Fibroblast of lung (primary cell): ENCODE measurements at places on chromosomes 12 and 14. TPM values are rescaled to one million over a fixed set of nuclear protein-coding genes. Genes with fewer than 3 reads are reported as not detected.

- DNase-seq: no peak
Observed at GRCh38 chr12:130880411-130880885, 8.6 kb downstream of the RAN start.

GRCh38 chr12:115312901-115313300, 628.9 kb upstream of the TBX3 start:
- no peak for DNase-seq

DNA sequence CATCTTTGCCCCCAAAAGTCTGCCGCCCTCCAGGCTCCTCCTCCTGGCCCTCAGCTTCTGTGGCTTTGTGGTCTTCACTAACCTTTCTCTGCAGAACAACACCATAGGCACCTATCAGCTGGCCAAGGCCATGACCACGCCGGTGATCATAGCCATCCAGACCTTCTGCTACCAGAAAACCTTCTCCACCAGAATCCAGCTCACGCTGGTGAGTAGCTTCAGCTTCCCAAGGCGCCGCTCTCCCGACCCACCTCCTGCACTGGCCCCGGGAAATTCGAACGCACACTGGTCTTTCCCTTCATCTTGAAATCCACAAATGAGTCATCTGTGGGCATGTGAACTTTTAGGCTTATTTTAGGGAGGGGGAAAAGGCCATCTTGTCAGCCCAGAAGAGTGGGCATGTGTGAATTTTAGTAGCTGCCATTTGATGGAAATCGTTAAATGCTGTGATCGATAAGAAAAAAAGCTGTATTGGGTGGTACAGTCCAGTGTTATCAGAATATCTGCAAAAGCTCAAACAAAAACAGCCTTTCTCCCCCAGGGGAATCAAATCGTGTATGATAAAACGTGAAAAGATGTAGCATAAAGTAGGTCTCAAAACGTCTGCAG, 700 bp downstream of the SLC35E3 start:
- peak; percentile 70 for DNase-seq

- DNase-seq: no peak
Observed at GRCh38 chr14:78028471-78028870, 141.7 kb upstream of the NRXN3 start.

DNA sequence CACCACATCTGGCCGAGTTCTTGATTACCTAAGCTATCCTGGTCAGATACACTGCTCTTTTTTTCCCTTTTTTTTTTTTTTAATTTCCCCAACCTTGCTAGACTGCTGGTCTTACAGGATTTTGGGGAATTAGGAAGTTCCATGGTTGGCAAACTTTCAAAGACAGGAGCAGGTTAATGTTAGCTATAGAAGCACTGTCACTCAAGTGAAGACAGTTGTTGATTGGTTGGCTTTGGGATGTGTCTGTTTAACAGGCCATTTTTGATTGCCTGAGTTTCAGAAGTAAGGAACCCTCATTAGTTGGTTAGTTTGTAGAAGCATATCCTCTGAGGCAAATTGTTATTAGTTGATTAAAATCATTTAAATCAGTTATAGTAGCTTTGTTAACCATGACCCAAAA, 36.8 kb downstream of the RAP1B start:
- DNase-seq: no peak

- DNase-seq: peak; percentile 70
Observed at GRCh38 chr14:81400202-81400678, at the start of gene STON2. TSS of gene STON2 (minus strand) at chr14:81400324. CDS start at chr14:81398382, 1,942 bp downstream.

- peak; percentile 76 for DNase-seq
Observed at GRCh38 chr12:88753066-88753465, 172.8 kb upstream of the KITLG start.

- DNase-seq: no peak
Observed at GRCh38 chr12:102033991-102034745, 27.6 kb downstream of the WASHC3 start.

DNA sequence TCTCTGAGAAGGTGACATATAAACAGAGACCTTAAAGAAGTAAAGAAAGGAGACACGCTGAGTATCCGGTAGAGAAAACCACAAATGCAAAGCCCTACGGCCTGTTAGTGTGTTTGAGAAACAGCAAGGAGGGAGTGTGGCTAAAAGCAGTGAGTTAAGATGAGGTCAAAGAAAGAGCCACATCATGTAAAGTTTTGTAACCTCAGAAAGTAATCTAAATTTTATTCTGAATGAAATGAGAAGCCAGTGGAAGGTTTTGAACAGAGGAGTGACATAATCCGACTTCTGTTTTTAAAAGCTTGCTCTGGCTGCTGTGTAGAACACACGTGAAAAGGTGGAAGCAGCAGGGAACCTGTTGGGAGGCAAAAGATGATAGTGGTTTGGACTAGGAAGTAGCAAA, 32.6 kb downstream of the PPP2R5E start:
- DNase-seq: peak; percentile 64

DNA sequence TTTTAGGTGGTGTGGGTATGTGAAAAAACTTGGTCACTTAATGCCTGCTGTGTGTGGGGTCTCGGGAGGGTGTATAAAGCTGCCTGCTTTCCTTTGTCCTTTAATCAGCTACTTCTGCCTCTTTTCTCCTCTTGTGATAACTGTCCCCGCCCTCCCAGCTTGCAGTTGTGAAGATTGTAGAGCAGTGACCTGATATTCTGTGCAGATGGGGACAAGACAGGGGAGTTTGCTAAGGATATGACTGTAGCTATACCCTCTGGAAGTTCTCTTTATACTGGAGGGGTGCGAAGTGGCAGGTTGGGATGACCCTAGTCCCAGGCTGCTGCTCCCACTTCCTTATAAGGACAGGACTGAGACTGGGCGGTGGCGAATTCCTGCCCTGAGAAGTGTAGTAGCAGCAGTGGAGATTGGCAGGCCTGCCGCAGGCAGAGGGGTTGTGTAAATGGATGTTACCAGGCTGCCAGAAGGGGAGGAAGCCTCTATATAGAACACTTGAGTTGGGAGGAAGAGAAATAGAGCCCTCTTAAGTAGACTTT, 835 bp downstream of the MYL6 start:
- peak; percentile 89 for DNase-seq

- no peak for DNase-seq
Observed at GRCh38 chr14:22565391-22565945, 23.6 kb downstream of the DAD1 start.

- peak; percentile 66 for DNase-seq
Observed at GRCh38 chr12:119678459-119678858, 10.5 kb downstream of the PRKAB1 start.

The CRIP1 gene
- total RNA-seq: 1.3 and 3.0 TPM in 2 replicates

The NUAK1 gene
- 4.6 and 5.1 TPM in 2 replicates for total RNA-seq

The SLC2A14 gene
- total RNA-seq: under 0.01 and 0.17 TPM in 2 replicates

The ANAPC7 gene
- total RNA-seq: 44.9 and 49.5 TPM in 2 replicates
